Adrenal gland (tissue), 19 donors: ENCODE measurements at places on chromosomes 5 and 9. TPM values are rescaled to one million over a fixed set of nuclear protein-coding genes. Genes with fewer than 3 reads are reported as not detected.

The TAS2R1 gene
- total RNA-seq, result not detected

The TAF1L gene
- not detected for total RNA-seq

The WNT8A gene
- total RNA-seq, result not detected

The SPEF2 gene
- total RNA-seq, result 6.4 TPM

The CCDC192 gene
- not detected for total RNA-seq

The SLC25A2 gene
- 0.53 TPM for total RNA-seq

The ZBED3 gene
- total RNA-seq, result 11.1 TPM

The TICAM2 gene
- 1.8 TPM for total RNA-seq
